ENCODE measurements at places on chromosomes 3 and 15. TPM values are rescaled to one million over a fixed set of nuclear protein-coding genes. Genes with fewer than 3 reads are reported as not detected.

SPINK8 gene
- not detected for polyA plus RNA-seq

COPB2 gene
- polyA plus RNA-seq = 167 TPM

TRAK1 gene
- polyA plus RNA-seq = 46.4 TPM

FAM174B gene
- polyA plus RNA-seq = 32.9 TPM

PRR20G gene
- polyA plus RNA-seq = not detected

GPX1 gene
- 124 TPM for polyA plus RNA-seq

MDFIC2 gene
- polyA plus RNA-seq = not detected
